ENCODE measurements at places on chromosomes 12 and 14. TPM values are rescaled to one million over a fixed set of nuclear protein-coding genes. Genes with fewer than 3 reads are reported as not detected.

DNA sequence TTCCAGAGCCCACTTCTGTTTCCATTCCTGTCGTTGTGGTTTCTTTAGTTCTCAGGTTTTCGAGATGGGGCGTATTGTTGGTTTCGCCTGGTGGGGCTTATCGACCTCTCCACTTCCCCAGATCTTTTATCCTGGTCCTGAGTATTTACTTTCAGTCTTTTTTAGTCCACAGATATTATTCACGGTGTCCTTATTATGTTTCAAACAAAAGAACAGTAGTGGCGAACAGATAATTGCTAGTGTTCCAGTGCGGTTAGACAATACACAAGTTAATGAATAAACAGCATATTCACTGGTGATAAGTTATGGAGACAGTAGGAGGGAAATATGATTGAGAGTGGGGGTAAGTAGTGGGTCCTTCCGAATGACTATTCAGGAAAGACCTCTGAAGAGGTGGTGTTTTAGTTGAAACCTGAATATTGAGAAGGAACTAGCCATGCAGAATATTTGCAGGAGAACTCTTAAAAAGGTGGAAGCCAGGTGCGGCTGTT lies 668 bp downstream of the TMEM260 start:
- DNase-seq = no peak

DNA sequence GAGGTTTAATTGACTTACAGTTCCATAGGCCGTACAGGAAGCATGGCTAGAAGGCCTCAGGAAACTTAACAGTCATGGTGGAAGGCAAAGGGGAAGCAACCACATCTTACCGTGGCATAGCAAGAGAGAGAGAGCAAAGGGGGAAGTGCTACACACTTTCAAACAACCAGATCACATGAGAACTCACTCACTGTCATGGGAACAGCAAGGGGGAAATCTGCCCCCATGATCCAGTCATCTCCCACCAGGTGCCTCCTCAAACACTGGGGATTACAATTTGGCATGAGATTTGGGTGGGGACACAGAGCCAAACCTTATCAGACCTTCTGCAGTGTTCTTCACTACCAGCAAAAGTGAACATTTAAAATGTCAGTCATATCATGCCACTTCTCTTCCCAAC lies 58.9 kb downstream of the USP15 start:
- no peak for DNase-seq

- no peak for DNase-seq
These were observed 765.2 kb downstream of the TMEM121 start for GRCh38 chr14:106291626-106292025.

DNA sequence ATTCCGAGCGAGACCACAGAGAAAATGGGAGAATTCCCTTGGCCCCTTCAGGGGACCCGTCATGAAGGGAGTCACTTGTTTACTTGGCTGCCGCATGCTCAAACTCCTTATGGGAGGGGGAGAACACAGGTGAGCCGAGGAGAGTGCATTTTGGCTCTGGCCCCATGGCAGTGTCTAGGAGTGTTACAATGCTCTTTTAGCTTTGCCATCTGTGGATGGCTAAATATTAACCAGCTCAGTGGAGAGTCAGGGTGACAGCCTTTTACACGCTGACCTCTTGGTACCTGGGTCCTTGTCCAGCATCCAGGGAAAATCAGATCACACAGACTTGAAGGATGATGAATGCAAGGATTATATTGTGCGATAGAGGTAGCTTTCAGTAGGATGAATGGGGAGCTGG lies 146.4 kb upstream of the ATXN7L3B start:
- no peak for DNase-seq

DNA sequence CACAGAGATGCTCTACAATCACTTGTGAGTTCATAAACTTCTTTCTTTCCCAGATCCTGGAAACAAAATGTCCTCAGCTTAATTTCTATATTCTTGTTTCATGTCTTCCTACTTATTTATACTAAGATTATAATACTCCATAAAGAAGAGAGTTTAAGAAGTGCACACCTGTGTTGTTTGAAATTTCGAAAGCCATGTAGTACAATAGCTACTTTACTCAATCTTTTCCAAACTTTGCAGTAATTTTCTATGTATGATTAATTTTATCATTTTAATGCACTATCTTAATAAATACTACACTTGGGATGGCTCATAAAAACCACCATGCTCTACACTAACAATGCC lies 300 bp upstream of the TTC5 start:
- DNase-seq = no peak

- DNase-seq = no peak
These were observed 1367.3 kb upstream of the FLRT2 start for GRCh38 chr14:84162633-84163032.

- no peak for DNase-seq
These were observed 74.9 kb downstream of the PCNX1 start for GRCh38 chr14:70982200-70982599.

GRCh38 chr14:82689948-82690347 lies 1156.3 kb upstream of the SEL1L start:
- no peak for DNase-seq

DNA sequence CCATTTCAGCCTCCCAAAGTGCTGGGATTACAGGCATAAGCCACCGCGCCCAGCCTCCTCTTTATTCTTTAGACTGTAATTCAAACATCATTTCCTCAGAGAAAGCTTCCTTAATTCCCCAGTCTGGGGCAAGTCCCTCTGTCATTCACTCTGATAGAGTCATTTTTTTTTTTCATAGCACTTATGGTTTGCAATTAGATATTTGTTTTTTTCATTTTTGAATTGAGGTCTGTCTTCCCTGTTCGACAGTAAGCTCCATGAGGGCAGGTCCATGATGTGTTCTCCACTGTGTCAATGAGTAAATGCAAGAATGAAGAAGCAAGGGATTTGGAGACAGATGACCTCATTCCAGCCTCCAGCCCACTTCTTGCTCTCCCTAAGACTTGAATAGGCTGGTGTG lies 12.1 kb downstream of the ASIC1 start:
- no peak for DNase-seq

- DNase-seq = no peak
These were observed 6.7 kb downstream of the TRMT5 start for GRCh38 chr14:60974090-60974651.

DNA sequence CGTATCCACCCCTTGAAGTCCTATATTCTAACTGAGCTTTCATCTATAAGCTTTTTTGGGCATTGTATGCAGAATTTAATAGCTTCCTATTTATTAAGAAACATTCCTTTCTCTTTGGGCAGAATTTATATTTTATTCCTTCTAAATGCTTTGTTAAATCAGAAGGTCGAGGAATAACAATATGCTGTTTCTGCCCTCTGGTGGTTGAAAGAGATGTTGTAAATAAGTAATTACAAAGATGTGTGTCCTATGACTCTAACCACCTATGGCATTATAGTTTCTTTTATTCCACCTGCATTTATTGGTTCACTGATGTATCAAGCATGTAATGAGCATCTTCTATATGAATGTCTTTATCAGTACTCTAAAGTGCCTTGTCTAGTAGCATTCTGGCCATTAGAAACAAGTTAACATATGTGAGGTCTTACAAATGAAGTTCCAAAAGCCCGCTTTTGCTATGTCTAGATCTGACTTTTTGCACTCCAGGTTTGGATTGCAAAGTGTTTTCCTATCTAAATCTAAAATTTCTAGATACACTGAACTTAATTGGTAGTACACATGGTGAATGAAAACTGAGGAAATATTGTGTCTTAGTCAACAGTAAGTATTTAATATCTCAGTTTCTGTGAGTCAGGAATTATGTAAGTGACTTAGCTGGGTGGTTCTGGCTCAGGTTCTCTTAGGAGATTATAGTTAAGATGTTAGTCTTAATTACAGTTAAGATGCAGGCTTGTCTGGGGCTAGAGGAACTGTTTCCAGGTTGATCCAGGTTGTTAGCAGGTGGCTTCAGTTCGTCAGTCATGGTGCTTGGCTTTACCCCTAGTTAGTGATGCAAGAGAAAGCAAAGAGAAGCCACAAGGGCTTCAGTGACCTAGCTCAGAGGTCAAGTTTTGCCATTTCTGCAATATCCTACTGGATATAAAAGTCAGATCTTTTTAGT lies 57.5 kb downstream of the PLEKHA5 start:
- DNase-seq = no peak

- no peak for DNase-seq
These were observed 30.7 kb downstream of the SSPN start for GRCh38 chr12:26226122-26226521.

The SIX4 gene
- 3.4 TPM for total RNA-seq

The SERPINA3 gene
- total RNA-seq = 27.4 TPM

The MGST1 gene
- total RNA-seq = 9.1 TPM

The KANSL2 gene
- total RNA-seq = 98.4 TPM
